ENCODE measurements at places on chromosomes 4 and X.
A peak's percentile ranks its signal among the peaks of the same experiment; 100 is the strongest.

DNA sequence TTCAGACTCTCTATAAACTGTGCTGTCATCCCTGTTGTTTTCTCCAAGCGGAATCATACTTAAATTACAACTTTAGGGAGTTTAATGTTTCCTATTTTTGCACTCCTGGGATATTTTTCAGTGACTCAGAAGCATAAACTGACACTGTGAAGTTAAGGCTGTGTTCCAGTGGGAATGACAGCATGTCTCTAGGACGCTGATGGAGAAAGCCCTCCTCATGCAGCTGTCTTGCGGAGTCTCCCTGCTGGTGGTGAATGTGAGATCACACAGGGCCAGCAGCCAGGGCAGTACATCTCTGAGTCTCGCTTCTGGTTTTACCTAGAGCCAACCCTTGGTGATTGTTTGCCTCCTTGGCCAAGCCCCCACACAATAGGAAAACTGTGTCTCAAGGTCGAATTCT is 53.3 kb downstream of the NFKB1 start:
- no peak for DNase-seq

DNA sequence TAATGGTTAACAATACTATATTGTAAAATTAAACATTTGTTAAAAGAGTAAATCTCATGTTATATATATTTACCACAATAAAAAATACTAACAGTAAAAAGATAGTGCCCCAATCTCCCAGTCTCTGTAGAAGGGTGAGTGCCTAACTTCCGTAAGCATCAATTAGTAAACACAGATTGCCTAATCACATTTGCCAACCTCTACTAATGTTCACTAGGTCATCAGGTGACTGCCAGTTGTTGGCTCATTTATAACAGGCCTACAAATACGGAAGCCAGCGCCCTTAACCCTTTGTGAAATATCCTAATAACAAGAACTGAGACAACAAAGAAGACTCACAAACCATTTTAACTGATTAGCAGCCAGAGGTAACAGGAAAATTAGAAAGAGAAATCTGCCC is 345.1 kb downstream of the INPP4B start:
- no peak for DNase-seq

- no peak for DNase-seq
Measured at GRCh38 chr4:126207910-126208309, 893.2 kb downstream of the FAT4 start.

GRCh38 chr4:147833741-147834140 is 101.9 kb downstream of the ARHGAP10 start:
- no peak for DNase-seq

- no peak for DNase-seq
Measured at GRCh38 chrX:153634832-153635231, 12.2 kb upstream of the DUSP9 start.

GRCh38 chr4:159272273-159273140 is 169.6 kb downstream of the RAPGEF2 start:
- no peak for DNase-seq

GRCh38 chr4:41799126-41799525 is 50.6 kb upstream of the PHOX2B start:
- no peak for DNase-seq

DNA sequence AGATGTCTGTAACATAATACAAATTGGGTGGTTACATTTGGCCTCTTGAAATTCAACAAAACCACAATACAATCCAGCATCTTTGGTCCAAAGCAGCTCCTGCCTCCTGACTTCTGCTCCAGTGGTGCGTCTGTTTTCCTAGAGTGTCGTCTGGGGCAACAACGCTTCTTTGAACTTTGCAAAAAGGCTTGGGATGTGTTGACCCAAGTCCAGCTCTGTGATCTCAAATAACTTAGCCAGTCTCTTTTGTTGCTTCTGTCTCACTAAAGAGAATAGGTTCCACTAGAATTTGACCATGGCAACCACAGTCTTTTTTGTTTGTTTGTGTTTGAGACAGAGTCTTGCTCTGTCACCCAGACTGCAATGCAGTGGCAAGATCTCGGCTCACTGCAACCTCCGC is 324.0 kb downstream of the DHRSX start:
- DNase-seq: no peak

DNA sequence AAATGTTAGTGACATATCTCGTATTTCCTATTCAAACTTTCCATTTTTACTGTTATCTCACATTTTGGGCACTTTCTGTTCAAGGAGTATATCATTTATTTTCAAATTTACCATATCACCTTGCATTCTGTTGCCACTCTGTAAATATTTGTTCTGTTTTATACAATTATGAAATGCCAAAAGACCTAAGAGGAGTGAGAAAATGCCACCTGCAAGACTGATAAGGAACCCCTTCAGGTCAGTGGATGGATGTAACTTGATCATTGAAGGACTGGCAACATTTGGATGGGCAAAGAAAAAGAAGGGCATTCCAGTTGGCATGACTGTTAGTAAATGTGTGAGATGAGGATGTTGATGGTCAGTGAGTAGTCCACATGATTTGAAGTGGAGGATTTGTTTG is 79.1 kb downstream of the OTC start:
- no peak for DNase-seq

GRCh38 chrX:130075777-130076176 is 34.5 kb downstream of the ELF4 start:
- no peak for DNase-seq

DNA sequence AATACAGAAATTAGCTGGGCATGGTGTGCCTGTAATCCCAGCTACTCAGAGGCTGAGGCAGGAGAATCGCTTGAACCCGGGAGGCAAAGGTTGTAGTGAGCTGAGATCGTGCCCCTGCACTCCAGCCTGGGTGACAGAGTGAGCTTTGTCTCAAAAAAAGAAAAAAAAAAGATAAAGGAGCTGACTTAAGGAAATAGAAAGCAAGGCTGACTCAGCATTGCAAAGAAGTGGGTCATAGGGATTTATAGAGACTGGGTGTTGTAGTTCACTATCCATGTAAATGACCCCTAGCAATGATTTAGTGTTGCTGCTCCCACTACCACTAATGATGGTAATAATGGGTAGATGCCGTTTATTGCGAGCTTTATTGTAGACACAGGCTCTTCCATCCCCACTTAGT is 47.6 kb downstream of the ADD1 start:
- DNase-seq: no peak

- DNase-seq: no peak
Measured at GRCh38 chr4:177441061-177441802, 1.0 kb downstream of the AGA start.

DNA sequence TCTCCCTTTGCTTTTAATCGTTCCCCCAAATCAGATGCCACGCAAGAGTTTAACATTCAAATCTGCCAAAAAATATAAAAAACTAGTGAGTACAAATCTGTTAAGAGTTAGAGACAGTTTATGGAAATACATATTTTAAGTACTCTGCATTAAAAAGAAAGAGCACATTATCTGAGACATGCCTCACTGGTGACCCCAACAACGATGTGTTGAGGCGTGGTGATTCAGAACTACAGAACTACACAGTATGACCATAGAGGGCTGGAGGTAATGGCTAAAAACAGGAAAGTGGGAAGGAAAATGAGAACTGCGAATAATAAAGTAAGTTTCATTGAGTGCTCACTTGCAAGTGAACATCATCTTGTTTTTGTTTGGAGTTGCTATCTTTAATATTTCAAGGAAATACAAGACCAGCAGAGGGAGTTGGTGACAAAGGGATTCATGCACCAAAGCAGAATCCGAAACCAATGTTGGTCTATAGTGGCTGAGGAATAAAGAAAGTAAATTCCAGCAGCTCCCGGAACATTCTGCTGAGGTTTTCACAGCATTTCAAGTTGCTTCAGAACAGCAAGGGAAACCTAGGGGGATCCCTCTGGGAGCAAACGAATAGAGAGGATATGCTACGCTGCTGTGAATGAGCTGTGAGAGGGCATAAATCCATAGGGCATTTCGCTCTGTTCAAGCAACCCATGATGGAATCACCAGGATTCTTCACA is 92.2 kb downstream of the DCHS2 start:
- DNase-seq: no peak

DNA sequence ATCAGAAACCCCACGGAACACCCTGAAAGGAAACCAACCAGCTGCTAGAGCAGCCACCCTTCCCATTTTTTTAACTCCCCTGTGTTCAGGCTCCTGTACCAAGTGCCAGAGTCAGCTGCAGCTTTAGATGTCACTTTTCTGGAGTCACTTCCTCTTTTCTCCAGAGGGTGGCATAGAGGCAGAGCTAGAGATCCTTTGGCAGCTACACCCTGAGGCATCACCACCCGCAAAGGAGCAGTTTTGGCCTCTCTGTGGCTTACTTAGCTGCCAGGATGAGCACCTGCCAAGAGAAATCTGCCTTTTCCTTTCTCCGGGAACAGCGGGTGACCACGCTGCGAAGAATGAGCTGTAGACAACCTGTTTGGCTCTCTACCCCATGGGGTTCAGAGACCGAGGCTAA is 58.0 kb upstream of the CHRDL1 start:
- peak; percentile 2 for DNase-seq

DNA sequence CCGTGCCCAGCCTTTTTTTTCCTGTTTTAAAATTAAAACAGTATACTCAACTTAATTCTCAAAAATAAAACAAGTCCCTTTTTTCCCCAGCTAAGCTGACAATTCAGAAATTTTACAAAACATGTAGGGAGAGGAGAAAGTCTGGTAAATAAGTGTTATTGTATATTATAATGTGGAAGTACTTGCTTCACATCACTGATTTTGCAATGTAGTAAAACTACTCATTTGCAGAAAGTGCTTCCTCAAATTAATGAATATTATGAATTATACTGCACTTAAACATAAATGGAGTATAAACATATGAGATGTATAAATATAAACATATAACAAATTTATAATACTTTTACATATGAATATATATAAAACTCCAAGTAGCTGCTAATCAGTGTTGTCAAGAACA is 11.6 kb upstream of the H2AZ1 start:
- no peak for DNase-seq

DNA sequence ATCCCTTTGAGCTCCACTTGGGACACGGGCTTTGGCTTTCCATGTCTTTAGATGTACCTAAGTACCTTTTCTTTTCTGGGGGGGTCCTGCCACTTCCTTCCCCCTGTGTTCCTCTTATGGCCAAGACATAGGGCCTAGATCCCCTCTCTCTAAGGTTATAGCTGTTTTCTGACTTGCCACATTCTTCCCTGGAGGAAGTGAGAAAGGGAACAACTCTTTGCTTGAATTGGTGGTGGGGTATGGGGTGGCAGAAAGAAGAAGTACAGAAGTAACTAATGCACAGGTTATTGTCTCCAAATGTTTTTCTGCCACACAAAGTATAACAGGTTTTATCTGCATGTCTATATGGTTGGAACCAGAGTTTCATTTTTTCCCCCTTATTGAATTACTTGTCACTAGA is 29.7 kb upstream of the DIPK2B start:
- no peak for DNase-seq

Measured in NCI-H1417 treated with DMSO at 0.1 percent for 48 hours (cell line).